ENCODE measurements at places on chromosomes 3 and 15.

- DNase-seq: no peak
Measured at GRCh38 chr3:69273896-69274295, 112.0 kb downstream of the FRMD4B start.

DNA sequence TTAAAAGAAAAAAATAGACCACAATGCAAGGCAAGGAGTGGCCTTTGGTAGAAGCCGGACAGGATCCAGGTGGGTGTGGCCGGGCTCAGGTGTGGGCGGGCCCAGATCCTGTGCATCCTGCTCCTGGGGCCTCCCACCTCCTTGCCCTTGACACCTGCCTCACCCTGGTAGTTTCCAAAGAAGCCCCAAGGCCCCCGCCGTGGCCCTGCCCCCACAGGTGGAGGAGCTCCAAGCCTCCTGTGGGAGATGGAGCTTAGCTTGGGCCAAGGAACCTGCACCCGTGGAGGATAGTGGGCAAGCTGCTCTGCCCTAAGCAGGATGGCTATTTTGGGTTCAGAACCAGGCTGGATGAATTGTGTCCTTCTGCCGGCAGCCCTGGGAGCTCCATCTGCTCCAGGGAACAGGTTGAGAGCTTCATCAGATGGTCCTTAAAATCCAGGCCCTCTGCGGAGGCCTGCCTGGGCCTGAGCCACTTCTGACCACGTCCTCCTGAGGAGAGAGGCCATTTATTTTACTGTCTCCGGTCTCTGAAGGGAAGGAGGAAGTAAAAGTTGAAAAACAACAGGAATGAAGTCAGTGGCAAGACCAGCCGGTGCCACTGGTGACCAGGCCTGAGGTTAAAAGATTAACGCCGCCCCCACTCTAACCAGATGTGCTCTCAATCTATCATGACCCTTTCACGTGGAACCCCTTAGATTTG lies 53.9 kb upstream of the KLF13 start:
- no peak for DNase-seq

DNA sequence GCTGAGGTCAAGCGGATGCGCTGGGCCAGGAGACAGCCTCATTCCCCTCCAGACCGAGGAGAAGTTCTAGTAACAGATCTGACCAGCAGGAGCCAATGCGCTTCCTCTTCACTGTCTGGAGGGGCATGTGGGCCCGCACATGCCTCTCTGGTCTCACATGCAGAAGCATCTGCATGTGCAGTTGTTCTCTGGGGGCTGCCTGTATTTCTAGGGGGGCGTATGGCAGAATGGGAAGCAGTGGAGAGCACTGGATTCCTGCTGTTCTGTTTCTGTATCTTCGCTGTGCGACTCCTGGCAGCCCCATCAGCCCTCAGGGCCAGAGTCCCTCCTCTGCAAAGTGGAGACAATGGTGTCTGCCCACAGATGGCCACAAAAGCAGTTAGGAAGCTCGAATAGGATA lies 170.4 kb upstream of the IQSEC1 start:
- no peak for DNase-seq

DNA sequence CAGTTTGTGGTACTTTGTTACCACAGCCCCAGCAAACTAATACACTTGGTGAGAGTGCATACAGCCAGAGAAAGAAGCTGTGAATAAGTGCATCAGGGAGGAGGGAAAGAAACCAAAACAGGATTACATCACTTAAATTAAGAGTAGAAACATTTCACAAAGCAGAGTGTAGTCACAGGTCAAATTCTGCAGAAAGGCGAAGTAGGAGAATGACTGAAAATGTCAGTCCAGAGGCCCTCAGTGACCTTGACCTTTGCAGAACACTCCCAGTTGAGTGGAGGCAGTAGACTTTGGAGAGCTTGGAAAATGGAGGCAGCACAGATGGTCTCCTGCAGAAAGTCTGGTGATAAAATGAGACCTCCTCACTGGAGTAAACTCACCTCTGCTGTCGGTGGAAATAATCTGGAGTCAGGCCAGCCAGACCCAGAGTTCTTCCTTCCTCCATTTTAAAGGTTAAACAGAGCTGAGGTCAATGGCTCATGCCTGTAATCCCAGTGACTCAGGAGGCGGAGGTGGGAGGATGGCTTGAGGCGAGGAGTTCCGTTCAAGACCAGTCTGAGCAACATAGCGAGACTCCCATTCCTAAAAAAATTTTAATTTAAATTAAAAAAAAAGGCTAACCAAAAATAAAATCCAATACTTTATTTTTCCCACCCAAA lies 5.0 kb downstream of the CD86 start:
- DNase-seq: no peak

GRCh38 chr15:59862191-59863155 lies 141.6 kb upstream of the FOXB1 start:
- DNase-seq: no peak

- peak; percentile 43 for DNase-seq
Measured at GRCh38 chr3:129650256-129650872, 43.9 kb upstream of the PLXND1 start.

DNA sequence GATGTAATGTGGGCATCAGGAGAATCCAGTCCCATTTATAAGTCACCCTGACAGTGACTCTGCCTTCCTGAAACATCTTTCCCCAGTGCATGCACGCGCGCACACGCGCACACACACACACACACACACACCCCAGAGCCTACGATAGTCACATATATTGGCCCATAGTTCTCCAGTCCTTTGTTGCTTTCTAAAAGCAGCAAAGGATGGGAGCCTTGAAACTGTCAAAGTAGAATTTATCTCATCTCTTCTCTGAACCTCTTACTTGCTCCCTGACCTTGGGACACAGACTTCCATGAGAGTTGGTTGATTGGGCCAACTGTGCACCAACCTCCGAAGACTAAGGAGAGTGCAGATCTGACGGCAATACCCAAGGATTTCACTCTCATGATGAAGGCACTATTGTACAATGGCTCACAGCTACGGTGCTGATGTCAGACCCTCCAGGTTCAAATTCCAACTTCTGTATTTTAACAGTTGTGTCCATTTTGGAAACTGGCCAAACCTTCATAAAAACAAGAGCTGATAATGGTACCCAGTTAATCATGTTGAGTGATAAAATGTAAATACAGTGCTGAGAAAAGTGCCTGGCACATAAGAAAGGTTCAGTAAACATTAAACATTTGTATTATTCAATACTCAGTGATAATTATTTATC lies 8.3 kb downstream of the CPA3 start:
- DNase-seq: no peak

- DNase-seq: no peak
Measured at GRCh38 chr15:33206366-33206765, 11.9 kb upstream of the FMN1 start.

- DNase-seq: peak; percentile 69
Measured at GRCh38 chr3:69161587-69162307, 39.4 kb upstream of the LMOD3 start.

DNA sequence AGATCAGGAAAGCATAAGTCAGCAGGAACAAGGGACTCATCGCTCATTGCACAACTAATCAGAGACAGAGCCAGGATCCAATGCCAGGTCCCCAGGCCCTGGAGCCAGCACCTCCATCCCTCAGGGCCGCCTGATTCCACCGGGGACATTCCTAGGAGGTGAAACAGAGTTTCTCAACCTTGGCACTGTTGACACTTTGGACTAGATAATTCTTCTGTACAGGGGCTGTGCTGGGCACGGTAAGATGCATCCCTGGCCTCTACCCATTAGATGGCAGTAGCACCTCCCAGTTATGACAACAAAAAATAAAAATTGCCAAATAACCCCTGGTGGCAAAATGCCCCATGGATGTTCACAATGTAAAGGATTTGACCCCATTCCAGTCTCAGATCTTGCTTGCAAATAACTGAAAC lies 127.7 kb downstream of the MTHFS start:
- no peak for DNase-seq

DNA sequence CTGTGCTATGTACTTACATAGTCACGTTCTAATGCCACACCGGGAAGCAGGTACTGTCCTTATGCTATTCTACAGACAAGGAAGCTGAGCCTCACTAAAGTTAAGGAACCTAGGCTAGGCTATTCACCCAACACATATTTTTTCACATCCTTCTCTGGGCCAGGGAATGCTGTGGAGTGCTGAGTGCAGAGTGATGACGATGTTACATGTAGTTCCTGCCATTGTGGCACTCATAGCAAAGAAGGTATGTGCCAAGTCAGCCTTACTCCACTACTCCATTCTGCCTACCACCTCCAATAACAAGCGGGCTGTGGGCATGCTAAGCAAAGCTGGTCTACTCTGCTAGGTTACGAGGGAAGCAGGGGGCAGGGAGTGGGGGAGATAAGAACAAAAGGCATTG lies 69.8 kb upstream of the SLC25A26 start:
- DNase-seq: no peak
